ENCODE measurements at places on chromosomes 4 and X.

DNA sequence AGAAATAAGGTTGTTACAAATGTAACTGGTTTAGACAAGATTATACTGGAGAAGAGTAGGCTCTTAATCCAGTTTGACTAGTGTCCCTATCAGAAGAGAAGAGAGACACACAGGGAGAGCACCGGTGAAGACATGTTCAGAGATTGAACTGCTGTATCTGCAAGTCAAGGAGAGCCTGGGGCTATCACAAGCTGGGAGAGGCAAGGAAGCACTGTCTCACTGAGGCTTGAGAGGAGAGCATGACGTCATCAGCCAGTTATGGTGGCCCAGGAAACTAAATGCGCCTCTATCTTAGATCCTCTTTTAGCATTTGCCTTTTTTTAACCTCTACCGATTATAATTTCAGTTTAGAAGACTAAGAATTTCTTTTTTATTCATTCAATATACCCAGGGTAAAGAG, 583.4 kb downstream of the TRAM1L1 start:
- no peak for DNase-seq

DNA sequence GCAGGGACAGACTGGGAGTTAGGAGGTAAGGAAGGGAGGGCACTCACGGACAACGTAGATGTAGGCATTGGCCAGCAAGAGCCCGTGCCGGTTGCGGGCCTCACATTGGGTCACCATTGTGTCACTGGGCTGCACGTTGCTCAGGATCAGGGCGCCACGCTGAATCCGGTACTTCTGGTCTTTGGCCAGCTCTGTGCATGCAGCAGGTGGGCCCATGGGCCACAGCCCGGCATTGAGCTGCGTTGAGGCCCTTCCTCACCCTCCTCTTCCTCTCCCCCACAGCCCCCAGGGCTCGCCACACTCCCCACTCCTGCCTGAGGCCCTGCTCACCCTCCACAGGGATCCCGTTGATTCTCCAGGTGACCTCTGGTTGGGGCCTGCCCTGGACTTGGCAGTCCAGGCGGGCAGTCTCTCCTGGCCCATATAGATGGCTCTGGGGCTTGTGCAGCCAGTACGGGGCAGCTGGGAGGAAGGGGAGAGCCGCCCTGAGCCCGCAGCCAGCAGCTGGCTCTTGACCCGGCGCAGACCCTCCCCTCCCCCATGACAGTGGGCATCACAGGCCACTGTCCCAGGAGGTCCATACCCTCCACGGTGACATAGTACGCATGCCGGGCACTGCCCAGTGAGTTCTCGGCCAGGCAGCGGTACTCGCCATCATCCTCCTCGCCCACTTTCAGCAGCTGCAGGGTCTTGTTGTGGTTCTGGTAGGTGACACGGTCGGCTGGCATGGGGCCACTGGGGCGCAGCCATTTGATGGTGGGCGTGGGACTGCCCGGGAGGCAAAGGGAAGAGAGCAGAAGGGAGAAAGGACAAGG, 16.3 kb downstream of the L1CAM start:
- DNase-seq = no peak

GRCh38 chr4:140000232-140000631, 153.8 kb downstream of the MAML3 start:
- no peak for DNase-seq

- DNase-seq = no peak
These were observed 140.4 kb downstream of the AFAP1 start for GRCh38 chr4:7799306-7799705.

- no peak for DNase-seq
These were observed 1056.0 kb downstream of the STIM2 start for GRCh38 chr4:27916452-27917184.

DNA sequence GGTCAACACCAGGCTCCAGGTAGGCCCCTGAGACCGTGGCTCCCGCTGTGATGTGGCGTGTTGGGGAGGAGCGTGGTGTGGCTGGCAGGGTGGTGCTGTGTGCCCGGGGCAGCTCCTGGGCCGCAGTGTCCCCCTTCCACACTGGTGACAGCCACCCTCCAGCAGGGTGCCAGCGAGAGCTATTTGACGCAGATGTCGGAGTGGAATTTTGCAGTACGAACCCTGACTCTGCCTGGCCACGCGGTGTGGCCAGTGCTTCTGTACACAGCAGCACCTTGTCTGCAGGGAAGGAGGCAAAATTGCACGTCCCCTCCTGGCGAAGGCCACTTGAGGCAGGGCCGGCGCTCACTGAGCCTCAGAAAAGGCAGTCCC, 53.2 kb downstream of the CPZ start:
- DNase-seq = no peak

DNA sequence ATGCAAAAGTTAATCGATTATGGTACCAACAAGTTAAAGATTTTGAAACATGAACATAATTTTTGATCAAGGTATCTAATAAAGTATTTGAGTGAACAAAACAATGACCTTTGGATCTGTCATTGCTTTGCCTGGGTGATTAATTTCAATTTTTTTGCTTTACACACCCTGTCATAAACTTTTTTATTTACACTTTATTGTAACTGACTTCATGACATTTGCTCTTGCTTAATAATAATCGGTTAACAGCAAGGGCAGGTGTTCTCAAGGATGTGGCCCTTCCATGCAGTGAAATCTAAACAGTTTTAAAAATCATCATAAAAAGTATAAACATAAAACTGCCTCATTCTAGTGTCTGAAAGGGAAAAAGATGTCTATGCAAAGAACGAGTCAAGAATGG, 24.1 kb downstream of the ATOH1 start:
- no peak for DNase-seq

All from activated CD4-positive, alpha-beta T cell treated with anti-CD3 and anti-CD28 coated beads, Interleukin-2, Interleukin-6, amounts not matched to agents 100 ng/mL and 50 ng/mL, durations not matched to agents 16 hours and 8 hours (primary cell).